Astrocyte (in vitro differentiated cells and primary cell): ENCODE measurements at places on chromosomes 11 and 22. TPM values are rescaled to one million over a fixed set of nuclear protein-coding genes. Genes with fewer than 3 reads are reported as not detected.

Gene MIOX
- 0.91 and 1.2 TPM in 2 replicates for total RNA-seq

Gene SCN2B
- 0.18 and 0.29 TPM in 2 replicates for total RNA-seq

Gene SPATA19
- not detected in 2 replicates for total RNA-seq

Gene PAFAH1B2
- total RNA-seq: 139 and 142 TPM in 2 replicates

Gene ZBTB44
- 25.3 and 26.2 TPM in 2 replicates for total RNA-seq

Gene TFIP11
- total RNA-seq: 36.1 and 36.9 TPM in 2 replicates
